ACHN (cell line): ENCODE measurements at places on chromosomes 16 and 17.

- DNase-seq: no peak
Measured at GRCh38 chr17:34456121-34456520, 93.1 kb upstream of the CCL1 start.

- no peak for DNase-seq
Measured at GRCh38 chr17:34485999-34486398, 93.4 kb upstream of the TMEM132E start.

GRCh38 chr17:6305613-6306360 lies 129.1 kb downstream of the AIPL1 start:
- DNase-seq: no peak

DNA sequence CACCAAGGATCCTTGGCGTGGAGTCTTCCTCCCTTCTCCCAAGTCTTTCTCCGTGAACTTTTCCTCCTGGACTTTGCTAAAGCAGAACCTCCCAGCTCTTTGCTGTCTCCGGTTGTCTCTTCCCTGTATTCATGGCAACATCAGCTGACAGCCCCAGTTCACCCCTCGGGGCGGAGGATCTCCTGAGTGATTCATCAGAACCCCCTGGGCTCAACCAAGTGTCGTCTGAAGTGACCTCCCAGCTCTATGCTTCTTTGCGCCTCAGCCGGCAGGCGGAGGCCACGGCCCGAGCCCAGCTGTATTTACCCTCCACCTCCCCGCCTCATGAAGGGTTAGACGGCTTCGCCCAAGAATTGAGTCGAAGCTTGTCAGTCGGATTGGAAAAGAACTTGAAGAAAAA lies 943 bp downstream of the CNTROB start:
- peak; percentile 73 for DNase-seq

DNA sequence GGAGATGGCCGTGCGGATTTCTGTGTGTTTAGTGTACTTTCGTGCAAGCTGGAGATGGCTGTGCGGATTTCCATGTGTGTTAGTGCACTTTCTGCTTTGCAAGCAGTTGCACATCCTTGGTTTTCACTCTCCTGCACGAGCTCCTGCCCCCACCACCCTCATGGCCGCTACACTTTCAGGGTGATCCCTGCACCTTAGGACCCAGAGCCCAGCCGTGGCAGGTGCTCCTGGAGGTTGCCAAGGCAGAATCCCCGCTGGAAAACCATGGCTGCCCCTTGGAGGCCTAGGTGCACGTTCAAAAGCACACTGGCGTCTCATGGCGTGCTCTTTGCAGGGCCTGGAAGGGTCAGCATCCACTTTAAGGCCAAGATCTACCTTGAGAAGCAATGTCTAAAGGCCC lies 311.0 kb upstream of the TNRC6C start:
- DNase-seq: no peak

DNA sequence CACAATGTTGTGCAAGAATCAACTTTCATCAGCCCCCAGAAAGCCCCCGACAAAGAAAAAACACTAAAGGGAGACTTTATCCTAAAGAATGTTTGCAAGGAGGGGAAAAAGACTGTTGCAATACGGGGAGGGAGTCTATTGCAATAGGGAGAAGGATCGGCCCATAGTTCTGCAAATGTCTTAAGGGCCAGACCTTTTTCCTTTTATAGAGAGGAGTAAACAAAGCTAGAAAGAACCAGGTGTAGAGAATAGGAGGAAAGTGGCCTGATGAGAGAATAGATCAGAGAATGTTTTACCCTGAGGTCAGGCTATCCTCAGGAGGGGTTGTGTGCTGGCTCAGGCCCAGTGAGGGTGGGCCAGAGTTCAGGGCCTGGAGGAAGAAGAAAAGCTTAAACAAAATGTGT lies 8.7 kb upstream of the CAVIN1 start:
- no peak for DNase-seq

- DNase-seq: no peak
Measured at GRCh38 chr16:16047761-16048160, 98.3 kb downstream of the ABCC1 start.

GRCh38 chr17:32909787-32910369 lies 18.1 kb upstream of the TMEM98 start:
- peak; percentile 85 for DNase-seq

- DNase-seq: peak; percentile 91
Measured at GRCh38 chr16:13957197-13958078, 37.5 kb downstream of the ERCC4 start.

GRCh38 chr17:17801800-17802481 lies 34.8 kb downstream of the SREBF1 start:
- DNase-seq: no peak

- DNase-seq: no peak
Measured at GRCh38 chr17:80987941-80988461, 3.6 kb upstream of the CHMP6 start.

DNA sequence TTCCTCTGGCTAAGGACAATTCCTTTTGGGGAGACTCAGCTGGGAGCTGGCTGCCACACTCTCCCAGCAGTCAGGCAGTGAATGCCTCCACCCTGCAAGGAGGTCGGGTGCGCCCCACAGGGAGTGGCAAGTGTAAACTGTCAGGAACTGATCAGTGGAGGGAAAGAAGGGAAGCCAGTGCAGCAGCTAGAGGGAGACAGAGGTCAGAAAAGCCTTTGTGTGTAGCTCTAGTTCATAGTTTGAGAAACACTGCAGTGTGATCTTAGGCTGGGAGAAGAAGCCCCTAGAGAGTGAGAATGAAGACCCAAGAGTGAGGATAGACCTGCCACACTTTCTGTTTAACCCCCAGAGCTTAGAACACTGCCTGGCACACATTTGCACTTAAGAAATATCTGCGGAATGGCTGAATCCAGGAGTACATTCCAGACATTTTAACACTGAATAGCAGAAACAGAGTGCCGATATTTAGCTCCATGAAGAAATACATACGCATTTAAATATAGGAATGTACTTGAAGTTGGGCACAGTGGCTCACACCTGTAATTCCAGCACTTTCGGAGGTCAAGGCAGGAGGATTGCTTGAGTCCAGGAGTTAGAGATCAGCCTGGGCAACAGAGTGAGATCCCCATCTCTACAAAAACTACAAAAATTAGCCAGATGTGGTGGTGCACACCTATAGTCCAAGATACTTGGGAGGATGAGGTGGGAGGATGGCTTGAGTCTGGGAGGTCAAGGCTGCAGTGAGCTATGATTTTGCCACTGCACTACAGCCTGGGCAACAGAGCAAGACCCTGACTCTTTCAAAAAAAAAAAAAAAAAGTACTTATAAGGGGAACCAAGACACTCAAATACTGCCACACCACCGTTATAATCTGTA lies 11.1 kb upstream of the SLC5A11 start:
- DNase-seq: peak; percentile 67

GRCh38 chr16:19338335-19338734 lies 52.8 kb downstream of the CLEC19A start:
- DNase-seq: no peak

- DNase-seq: peak; percentile 91
Measured at GRCh38 chr16:46621006-46621933, at the start of gene SHCBP1. SHCBP1 (minus strand) TSS chr16:46621379; CDS start chr16:46621359, 20 bp downstream.

DNA sequence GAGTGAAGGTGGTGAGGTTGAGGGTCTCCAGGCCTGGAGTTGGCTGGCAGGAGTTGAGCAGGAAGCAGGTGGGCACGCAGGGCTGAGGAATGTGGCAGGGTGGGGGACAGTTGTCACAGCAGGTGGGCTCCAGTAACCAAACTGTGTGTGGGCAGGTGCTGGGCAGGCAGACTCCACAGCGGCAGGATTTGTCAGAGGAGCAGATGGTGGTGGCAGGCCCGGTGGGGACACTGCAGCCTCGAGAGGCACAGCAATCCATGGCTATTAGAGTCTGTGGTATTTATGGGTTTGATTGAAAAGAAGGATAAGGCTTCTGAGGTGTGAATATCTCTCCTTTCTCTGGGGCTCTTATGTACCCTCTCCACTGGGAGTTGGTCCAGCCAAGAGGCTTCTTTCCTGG lies at the start of gene KRTAP3-3:
TSS of gene KRTAP3-3 (minus strand) at position 326 of the 400 bp plus-strand sequence. CDS start at position 259, 67 bp downstream.
- DNase-seq: no peak

DNA sequence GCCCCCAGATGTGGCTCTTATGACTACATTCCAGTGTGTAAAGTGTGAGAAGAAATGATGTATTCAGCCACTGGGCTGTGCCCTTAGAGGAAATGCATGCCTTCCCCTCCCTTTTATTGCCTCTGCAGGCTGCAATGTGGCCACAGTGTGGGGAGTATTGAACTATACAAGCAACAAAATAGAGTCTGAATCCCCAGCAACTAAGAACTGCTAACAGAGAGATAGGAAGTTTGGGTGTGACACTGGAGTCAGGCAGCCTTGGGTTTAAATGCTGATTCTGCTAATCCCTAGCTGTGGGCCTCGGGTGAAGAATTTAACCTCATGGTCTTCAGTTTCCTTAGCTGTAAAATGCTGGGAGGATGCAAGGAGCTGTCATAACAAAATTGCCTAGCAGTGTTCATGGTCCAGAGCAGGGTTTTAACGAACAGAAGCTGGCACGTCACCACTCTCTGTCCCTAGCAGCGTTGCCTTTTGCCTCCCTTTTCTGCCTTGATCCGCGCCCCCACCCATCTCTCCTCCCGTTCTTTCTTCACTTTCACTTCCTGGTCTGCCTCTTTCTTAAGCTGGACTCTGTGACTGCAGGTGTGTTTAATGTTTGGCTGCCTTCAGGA lies 50.3 kb downstream of the KPNA2 start:
- no peak for DNase-seq
